ENCODE measurements at places on chromosomes 5 and 9.

- DNase-seq: no peak
Observed at GRCh38 chr5:87598460-87598859, 185.7 kb upstream of the CCNH start.

GRCh38 chr5:81247441-81247972 lies 14.4 kb downstream of the CKMT2 start:
- no peak for DNase-seq

DNA sequence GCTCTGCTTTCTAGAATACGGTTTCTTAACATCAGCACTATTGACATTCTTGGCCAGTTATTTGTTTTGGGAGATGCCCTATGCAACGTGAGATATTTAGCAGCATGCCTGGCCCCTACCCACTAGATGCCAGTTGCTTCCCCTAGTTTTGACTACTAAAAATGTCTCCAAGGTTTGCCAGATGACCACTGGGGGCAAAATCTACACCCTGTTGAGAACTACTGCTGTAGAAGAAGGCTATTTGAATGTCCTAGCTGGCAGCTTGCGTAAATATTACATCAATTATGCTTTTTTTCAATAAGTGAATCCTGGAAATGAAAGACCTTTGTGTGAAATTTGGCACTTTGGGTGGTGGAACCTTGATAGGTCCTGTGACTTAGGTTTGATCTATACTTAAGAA lies 5.0 kb downstream of the NCBP1 start:
- DNase-seq: no peak

DNA sequence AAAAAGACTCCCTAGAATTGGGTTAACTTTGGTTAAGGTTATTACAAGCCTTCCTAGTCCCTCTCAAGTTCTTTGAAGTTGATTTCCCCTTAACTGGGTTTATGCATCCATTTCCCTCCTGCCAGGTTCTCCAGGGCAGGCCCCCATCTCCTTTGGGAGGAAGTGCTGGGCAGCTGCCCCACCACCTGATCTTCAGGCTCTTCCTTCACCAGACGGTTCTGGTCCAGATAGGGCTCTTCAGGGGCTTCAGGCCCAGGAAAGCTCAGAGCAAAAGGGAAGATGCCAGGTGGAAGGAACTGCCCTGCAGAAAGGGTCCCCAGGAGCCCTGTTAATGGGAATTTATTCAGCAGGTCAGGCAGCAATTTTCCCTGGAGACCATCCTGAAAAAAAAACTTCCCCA lies 2.1 kb downstream of the SMIM32 start:
- DNase-seq: no peak

- DNase-seq: no peak
Observed at GRCh38 chr9:125971050-125971449, 223.9 kb downstream of the PBX3 start.

DNA sequence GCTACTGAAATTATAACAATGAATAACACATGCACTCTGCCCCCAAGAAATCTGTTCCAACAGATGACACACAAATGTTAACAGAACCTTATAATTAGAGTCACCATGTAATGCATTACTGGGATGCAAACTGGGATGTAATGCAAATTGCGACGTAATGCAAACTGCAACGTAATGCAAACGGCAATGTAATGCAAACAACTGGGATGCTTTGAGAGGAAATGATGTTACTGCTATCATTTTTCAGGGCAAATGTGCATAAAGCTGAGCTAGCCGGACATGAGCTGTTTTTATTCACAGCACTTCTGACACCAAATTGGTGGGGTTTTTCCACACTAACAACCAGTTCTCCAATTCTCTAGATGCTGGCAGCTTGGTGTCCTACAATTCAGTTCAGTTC lies 117.2 kb downstream of the ADAMTS16 start:
- no peak for DNase-seq

DNA sequence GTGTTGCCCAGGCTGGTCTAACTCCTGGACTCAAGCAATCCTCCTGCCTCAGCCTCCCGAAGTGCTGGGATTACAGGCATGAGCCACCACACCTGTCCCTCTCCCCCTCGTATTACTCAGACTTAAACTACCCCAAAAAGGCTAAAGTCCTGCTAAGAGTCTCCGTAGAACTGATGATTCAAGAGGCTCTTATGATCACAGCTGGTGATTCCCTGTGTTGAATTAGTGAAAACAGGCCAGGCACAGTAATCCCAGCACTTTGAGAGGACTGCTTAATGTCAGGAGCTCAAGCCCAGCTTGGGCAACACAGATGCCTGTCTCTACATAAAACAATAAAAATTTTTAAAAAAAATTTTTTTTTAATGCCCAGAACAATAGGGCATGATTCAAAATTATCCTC lies 9.2 kb downstream of the CDC26 start:
- DNase-seq: no peak

DNA sequence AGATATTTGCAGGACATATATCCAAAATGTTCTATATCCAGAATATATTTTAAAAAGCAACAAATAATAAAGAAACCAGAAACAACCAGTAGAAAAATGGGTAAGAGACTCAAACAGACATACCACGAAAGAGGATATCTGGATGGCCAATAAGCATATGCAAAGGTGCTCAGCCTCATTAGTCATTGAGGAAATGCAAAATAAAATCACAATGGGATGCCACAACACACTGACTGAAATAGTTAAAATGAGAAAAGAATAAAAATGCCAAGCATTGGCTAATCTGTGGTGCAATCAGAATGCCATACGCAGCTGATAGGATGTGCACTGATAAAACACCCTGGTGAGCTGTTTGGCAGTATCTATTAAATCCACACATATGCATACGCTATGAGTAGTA lies 265.8 kb upstream of the ANKH start:
- DNase-seq: no peak

- DNase-seq: no peak
Observed at GRCh38 chr5:107631805-107632362, 38.9 kb downstream of the EFNA5 start.

DNA sequence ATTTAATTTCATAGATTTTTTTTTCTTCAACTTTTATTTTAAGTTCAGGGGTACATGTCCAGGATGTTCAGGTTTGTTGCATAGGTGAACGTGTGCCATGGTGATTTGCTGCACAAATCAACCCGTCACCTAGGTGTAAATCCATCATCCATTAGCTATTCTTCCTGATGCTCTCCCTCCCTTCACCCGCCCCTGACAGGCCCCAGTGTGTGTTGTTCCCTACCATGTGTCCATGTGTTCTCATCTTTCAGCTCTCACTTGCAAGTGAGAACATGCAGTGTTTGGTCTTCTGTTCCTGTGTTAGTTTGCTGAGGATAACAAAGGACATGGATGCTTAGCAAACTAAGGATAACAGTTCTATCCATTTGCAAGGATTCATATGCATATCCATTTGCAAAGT lies 209.1 kb upstream of the ADCY2 start:
- no peak for DNase-seq

GRCh38 chr9:121759996-121760395 lies 108.6 kb downstream of the DAB2IP start:
- DNase-seq: no peak

DNA sequence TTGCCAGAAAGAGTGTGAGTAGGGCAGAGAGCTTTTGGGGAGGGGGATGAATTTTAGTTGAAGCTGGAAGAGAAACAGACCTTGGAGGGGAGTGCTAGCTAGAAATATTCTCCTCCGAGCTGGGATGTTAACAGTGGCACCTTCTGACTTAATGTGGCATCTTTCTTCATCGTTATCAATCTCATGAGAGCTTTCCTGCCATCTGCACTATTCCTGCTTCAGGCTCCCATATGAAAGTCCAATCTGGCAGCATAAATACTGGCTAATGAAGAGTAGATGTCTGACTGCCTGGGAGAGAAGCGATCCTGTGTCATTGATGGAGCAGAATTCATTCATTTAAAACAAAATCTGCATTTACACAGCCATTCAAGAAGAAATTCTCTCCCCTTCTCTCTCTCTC lies 284.5 kb downstream of the TMEM38B start:
- no peak for DNase-seq

DNA sequence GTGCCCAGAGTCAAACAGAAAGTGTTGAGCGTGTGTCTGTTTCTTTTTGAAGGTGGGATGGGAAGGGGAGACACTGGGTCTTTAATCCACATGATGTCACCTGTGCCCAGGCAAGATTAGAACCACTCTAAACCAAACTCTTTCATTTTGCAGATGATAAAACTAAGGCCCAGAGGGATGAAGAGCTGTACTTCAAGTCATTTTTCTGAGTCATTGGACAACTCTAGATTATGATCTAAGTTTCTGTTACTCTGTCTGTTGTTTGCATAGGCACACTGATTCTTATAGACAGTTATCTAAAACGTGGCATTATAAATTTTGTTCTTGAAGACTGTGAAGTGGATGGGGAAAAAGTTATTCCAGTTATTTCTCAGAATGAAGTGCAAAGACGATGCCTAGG lies 48.8 kb downstream of the MAST4 start:
- DNase-seq: no peak

DNA sequence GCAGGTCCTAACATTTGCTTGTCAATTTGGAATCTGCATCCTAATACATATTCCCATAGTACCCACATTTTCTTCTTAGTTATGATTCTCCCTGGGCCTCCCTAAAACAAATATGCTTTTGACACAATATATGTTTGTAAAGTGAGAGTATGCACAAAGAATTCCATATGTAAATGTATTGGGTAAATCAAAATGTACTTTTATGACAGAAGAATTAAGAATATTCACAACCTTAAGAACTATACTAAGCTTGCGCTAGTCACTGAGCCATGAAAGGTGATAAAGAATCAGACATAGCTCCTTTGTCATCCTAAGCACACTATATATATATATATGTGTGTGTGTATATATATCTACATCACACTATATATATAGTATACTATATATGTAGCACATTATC lies 438.5 kb downstream of the ACTL7B start:
- DNase-seq: no peak

DNA sequence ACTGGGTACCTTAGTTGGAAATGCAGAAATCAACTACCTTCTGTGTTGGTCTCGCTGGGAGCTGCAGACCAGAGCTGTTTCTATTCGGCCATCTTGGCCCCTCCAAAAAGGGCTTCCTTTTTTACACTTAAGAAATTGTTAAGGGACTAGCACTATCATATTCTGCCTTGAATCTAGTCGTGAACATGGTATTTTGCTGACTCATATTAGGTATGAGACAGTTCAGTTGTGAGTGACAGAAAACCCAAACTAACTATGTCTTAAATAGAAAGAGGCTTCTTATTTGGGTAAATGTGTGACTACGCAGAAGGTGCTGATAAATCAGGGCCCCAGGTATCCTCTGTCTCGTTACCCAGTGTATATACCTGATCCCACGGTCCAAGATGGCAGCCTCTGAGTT lies 298.2 kb downstream of the EDIL3 start:
- no peak for DNase-seq

DNA sequence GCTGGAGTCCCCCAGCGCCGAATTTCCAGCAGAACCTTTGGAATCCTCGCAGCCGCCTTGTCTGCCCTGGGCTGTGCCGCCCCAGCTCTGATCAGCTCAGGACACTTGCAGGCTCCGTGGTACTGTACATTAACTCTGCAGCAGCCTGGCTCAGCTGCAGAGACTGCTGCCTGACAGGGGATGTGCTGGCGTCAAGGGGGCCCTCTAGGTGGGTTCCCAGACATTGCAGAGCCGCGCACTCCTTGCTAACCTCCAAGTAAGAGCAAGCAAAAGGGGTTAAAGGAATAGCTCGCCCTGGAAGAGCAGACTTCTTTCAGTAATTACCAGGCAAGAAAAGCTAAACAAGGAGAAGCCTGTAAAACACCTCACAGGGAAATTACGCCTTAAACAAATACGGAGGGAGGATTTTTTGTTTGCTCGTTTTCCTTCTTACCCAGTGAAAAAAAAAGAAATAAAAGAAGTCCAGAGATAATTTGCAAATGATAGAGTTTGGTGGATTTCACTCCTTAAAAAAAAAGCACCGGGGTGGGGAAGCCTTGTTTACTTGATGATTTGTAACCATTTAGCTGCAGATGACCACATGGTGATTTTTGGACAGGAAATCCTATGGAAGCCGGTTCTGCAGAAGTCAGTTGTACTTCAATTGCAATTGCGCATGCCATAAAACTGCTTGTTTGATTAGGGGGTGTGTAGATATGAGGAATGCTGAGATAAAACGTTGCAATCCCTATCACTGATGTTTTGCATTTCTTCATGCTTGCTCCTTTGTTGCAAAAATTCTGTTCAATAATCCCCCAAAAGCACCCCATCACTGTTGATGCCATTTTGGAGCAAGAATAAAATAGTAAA lies 305.8 kb downstream of the PDE4D start:
- peak; percentile 17 for DNase-seq

GRCh38 chr9:112271466-112272098 lies 61.8 kb downstream of the PTBP3 start:
- no peak for DNase-seq

GRCh38 chr5:53394808-53395207 lies 85.6 kb upstream of the FST start:
- DNase-seq: no peak

DNA sequence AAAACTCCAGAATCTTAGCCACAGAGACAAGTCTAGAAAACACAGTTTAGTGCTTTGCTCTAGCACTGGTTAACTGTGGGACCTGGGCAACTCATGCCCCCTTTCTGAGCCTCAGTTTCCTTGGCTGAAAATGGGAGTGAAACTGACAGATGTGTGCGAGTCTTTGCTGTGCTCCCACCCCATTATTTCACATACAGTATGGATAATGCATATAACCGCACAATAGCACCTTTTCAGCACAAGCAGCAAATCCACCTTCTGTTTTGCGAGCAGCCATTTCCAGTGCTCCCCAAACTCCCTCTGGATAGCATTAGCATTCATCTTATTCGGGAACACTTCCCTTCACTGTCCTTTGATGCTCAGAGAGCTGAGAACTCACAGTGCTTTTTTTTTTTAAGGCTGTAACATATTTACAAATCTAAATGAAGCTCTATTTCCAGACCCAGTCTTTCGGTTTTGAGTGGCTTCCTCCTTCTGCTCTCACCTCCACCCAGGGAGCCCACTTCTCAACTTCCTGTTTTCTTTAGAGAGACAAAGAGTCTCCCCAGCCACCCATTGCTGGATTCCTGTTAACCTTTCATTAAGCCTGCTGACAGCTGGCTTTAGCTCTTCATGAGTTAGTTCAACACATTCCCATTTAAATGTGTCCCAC lies 49.2 kb downstream of the TIMD4 start:
- no peak for DNase-seq

GRCh38 chr5:159602434-159602833 lies 272.1 kb upstream of the IL12B start:
- DNase-seq: no peak

Data from mucosa of gallbladder (tissue), 1 donor.